ENCODE measurements at places on chromosomes 1 and 21. TPM values are rescaled to one million over a fixed set of nuclear protein-coding genes. Genes with fewer than 3 reads are reported as not detected.

LY9 gene
- 0.25 TPM for total RNA-seq

TESK2 gene
- total RNA-seq = 2.0 TPM

SPRR1B gene
- not detected for total RNA-seq

CFAP57 gene
- 0.45 TPM for total RNA-seq

KRTAP11-1 gene
- total RNA-seq = not detected

Data from fibroblast of the aortic adventitia (primary cell).